Non-pigmented ciliary epithelial cell (primary cell): ENCODE measurements at places on chromosomes 4 and X.

DNA sequence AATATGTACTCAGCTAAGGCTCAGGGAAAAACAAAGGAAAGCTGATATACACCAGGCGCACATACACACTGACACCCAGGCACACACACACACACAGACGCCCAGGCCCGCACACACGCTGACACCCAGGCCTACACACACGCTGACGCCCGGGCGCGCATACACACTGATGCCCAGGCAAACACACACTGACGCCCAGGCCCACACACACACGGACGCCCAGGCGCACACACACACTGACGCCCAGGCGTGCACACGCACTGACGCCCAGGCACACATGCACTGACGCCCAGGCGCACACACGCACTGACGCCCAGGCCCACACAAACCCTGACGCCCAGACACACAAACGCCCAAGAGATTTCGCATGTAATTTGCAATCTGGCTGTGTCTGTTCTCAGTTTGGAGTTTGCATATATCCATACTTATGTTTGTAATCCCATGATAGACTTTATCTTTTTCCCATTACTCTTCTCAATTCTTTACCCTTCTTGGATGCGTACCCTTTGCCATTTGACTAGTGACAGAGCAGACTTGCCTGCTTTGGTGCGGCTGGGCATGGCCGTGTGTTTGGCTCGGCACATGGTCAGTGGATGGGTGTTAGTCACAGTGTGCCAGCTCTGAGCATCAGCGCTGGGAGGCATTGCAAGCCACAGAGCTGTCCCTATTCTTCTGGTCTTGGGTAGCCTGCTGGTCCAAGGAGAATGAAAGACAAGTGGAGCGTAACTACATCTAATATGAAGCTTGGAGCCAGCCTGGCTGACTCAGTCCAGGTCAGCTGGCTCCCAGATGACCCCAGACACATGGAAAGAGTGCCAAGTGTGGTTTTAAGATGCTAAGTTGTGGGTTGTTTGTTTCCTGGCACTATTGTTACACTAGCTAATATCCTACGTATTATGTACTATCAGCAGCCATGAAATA is 632.4 kb upstream of the ZFP42 start:
- DNase-seq: no peak

DNA sequence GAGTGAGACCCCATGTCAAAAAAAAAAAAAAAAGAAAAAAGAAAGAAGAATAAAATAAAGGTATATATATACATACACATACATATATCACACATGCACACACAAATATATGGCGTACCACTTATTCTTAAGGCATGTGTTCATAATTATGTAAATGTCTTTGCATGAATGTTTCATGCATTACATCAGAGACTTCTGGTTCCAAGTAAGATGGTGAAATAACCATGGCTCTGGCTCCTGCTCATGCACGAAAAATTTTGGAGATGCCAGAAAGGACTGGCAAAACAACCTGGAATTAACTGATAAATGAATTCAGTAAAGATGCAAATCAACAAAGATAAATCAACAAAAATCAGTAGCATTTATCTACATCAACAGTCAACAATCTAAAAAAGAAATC is 19.7 kb upstream of the FHIP1A start:
- DNase-seq: no peak

GRCh38 chr4:126144543-126145237 is 829.9 kb downstream of the FAT4 start:
- no peak for DNase-seq

- no peak for DNase-seq
Observed at GRCh38 chrX:138127314-138127713, 561.4 kb downstream of the ZIC3 start.

DNA sequence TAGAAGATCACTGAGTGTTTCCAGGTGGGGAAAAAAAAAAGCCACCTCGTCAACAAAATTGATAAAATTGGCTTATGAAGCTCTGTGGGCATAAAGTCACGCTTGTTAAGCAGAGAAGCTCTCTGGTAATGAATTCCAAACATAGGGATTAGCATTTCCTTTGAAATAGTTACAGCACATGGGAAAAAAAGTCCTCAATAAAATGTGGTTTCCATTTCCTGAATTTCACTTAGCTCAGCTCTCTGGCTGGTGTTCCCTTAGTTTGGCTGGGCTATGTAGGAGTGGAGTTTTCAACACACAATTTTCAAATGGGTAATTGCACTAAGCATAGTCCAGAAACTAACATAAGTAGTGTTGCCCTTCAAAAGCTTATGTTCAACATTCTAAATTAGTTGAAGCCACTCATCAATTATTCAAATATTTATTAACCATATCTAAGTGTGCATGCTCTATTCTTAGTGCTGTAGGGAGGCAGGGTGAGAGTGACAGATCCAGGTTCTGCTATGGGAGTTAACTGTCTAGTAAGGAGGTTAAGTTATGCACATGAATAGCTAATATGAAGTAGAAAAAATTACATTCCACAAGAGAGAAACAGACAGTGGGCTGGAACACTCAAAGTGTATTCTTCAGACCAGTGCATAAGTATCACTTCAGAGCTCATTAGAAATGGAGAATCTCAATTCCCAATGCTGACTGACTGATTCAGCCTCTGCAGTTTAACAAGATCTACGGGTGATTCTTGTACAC is 445.7 kb downstream of the SMARCA1 start:
- no peak for DNase-seq

GRCh38 chr4:87557348-87557747 is 28.2 kb upstream of the SPARCL1 start:
- no peak for DNase-seq

GRCh38 chr4:88054229-88054628 is 46.8 kb downstream of the PKD2 start:
- DNase-seq: no peak

DNA sequence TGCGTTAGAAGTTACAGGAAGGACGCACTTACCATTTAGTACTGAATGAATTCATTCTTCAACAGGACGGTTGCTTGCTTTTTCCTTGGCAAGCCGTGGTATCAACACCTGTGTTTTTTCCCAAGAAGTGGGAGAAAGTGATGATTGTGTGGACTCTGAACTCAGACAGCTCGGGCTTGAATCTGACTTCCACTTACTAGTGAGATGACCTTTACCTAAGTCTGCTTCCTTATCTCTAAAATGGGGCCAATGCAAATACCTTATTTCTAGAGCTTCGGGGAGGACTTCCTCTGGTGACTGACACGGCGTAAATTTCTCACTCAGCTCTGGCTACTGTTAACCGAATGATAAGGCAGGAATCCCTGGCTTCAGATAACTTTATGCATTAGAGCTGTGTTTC is 146.8 kb upstream of the RBPJ start:
- DNase-seq: no peak

- DNase-seq: no peak
Observed at GRCh38 chr4:118033148-118034052, 886 bp upstream of the NDST3 start.

GRCh38 chrX:19795307-19795706 is 92.1 kb downstream of the SH3KBP1 start:
- no peak for DNase-seq

- DNase-seq: no peak
Observed at GRCh38 chrX:116873671-116874070, 410.9 kb upstream of the CT83 start.

GRCh38 chrX:154967603-154968002 is 54.9 kb downstream of the F8 start:
- no peak for DNase-seq

GRCh38 chr4:20870436-20870835 is 170.2 kb downstream of the PACRGL start:
- no peak for DNase-seq

DNA sequence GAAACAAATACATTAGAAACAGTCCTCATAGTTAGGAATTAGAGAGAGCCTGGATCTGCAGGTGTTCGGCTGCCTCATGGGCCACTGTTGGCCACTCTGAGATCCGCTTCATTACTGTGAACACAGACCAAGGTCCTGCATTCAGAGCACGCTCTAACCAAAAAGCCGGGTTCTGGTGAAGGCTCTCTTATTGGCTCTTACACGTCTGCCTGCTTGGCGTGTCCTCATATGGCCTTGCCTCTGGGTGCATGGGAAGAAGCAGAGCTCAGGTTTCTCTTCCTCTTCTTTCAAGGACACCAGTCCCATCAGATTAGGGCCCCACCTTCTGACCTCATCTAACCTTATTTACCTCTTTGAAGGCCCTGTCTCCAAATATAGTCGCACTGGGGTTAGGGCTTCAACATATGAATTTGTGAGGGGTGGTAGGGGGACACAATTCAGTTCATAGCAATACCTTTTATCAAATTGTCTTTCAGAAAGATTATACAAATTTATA is 37.1 kb upstream of the ELF2 start:
- no peak for DNase-seq

DNA sequence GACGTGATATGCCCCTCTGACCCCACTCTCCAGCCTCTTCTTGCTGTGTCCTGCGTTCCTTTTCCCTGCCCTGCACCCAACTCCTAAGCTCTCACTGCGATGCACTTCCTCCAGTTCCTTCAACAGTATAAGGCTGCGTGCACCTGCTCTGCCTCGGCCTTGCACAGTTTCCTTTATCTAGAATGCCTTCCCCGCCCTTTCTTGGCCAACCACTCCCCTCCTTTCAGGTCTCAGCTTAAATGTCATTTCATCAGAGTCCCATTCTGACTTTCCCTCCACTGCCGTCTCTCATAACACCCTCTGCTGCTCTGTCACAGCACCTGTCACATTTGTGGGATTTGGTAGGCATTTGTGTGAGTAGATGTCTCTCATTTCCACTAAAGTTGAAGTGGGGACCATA is 58.4 kb upstream of the NEIL3 start:
- DNase-seq: no peak

DNA sequence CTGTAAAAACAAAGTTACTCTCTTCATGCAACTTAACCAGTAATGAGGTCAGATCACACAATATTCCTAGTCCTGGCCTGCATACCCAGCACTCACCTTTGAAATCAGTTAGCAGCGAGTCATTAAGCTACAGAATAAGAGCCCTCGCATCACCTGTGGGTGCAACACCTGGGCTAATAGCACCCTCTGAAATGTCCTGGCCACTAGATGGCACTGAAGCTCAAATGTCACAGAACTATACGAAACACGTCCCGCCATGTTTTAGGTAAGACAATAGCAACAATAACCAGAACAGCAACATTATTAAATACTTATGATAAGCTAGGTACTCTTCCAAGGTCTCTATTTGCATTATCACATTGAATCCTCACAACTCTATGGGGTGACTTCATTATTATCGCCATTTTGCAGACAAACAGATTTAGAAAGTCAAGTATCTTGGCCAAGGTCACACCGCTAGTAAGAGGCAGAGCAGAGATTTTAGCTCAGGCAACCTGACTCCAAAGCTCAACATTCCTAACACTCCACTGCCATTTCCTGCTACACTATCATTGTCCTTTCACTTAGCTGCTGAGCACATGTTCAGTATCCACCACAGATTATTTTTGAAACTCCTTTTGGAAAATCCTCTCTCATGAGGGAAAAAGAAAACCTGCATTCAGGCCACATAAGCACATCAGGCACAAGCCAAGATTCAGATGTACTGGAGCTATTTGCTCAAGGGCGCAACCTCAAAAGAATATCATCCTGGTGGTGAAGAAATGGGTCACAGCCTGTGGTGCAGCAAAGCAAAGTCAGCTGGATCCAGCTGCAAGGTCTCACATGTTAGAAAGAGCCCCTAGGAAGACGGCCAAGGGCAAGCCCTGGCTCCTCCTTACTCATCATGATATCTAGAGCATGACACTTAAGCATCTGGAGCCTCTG is 59.5 kb upstream of the KDR start:
- no peak for DNase-seq

GRCh38 chr4:5931526-5931925 is 38.6 kb upstream of the CRMP1 start:
- DNase-seq: no peak

GRCh38 chr4:61882381-61882780 is 682.3 kb downstream of the ADGRL3 start:
- DNase-seq: no peak

DNA sequence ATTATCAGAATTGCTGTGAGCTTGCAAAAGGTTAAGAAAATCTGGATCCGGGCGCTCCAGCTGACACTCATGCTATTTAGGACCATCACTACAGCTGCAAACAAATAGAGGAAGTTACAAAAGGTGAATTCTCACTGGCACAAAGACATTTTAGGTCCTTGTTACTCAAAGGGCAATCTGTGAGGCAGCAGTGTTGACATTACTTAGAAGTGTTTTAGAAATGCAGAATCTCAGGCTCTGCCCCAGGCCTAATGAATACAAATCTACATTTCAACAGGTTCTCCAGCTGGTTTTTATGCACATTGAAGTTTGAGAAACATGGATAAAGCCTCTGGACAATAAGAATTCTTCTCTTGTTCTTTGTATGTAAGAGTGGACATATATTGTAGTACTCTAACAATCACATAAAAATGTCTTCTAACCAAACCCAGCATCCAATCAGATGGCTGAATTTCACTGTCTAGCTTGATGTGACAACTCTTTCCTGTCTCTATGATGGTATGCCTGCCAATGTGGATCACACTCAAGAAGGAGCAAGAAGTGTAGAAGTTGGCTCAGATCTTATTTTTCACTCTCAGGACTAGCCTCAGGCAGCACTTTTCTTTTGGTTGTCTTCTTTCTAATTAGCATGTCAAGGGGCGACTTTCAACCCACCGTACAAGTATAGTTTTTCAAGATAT is 18.8 kb downstream of the SLC7A11 start:
- no peak for DNase-seq

GRCh38 chrX:42495139-42495538 is 282.8 kb downstream of the PPP1R2C start:
- DNase-seq: no peak

- DNase-seq: no peak
Observed at GRCh38 chr4:173506597-173507211, 23.3 kb downstream of the HAND2 start.

- no peak for DNase-seq
Observed at GRCh38 chrX:25872786-25873185, 265.4 kb upstream of the MAGEB18 start.

GRCh38 chr4:19562456-19562855 is 689.2 kb upstream of the SLIT2 start:
- DNase-seq: no peak

DNA sequence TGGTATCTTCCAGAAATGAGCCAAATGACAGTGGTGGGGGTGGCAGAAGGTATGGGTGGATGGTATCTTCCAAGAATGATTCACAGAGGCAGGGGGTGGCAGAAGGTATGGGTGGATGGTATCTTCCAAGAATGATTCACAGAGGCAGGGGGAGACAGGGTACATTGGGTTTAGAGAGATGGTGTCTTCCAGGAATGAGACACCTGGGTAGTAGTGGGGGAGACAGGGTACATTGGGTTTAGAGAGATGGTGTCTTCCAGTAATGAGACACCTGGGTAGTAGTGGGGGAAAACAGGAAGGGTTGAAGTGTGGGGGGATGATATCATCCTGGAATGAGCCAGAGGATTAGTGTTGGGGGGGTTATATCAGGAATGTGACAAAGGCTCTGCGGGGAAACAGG is 62.0 kb downstream of the MAOA start:
- DNase-seq: no peak
